ENCODE measurements at places on chromosomes 16 and 17. TPM values are rescaled to one million over a fixed set of nuclear protein-coding genes. Genes with fewer than 3 reads are reported as not detected.

Gene CACNG5
- polyA plus RNA-seq, result 2.2 TPM

Gene SLFN14
- polyA plus RNA-seq, result 0.10 TPM

Gene GRB7
- polyA plus RNA-seq, result 32.8 TPM

Gene GJD3
- not detected for polyA plus RNA-seq

Gene NOXO1
- 1.3 TPM for polyA plus RNA-seq

Gene CTF1
- 9.8 TPM for polyA plus RNA-seq

Gene KRT32
- polyA plus RNA-seq, result not detected

Gene MYO15B
- 108 TPM for polyA plus RNA-seq

Gene BRICD5
- polyA plus RNA-seq, result 6.3 TPM

Gene ARHGAP27
- 20.1 TPM for polyA plus RNA-seq

Gene ZSCAN10
- polyA plus RNA-seq, result 0.19 TPM

Gene RAB34
- 203 TPM for polyA plus RNA-seq

Gene CMTR2
- polyA plus RNA-seq, result 69.9 TPM

Gene CDH1
- polyA plus RNA-seq, result 108 TPM

Gene FTSJ3
- 59.9 TPM for polyA plus RNA-seq

Gene KCNJ2
- 2.3 TPM for polyA plus RNA-seq
